ENCODE measurements at places on chromosomes 1 and 21.

- DNase-seq: no peak
These were observed 219.5 kb downstream of the ZP4 start for GRCh38 chr1:237671262-237671661.

DNA sequence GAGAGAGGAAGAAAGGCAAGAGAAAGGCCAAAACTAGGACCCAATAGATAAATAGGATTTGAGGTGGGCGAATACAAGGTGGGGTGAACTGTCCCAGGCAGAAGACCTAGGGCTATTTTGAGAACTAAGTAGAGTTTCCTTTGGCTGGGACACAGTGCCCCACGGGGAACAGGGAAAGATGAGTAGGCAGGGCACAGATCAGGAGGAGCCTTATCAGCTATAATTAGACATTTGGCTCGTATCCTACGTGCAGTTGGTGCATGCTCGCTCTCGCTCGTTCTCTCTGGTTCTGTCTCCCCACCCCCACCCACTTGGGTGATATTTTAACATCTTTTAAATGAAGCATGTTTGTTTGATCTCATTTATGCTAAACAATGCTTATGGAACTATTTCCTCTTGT, 235.0 kb upstream of the JUN start:
- no peak for DNase-seq

DNA sequence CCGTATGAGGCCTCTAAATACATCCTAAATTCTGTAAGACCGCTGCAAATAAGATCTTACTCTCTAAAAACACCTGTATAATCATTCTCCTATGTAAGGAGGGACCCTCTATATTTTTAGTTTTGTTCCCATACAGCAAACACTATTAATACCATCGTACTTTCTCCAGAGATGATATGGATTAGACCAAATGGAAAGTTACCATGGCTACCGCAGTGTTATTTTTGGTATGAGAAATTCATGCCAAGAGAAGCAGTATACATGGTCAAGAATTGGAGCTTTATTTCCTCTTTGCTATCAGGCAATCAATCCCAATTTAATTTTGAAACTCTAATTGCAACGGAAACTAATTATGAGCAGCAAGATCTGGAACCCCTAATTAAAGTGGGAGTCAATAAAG, 70.0 kb downstream of the BCAR3 start:
- no peak for DNase-seq

DNA sequence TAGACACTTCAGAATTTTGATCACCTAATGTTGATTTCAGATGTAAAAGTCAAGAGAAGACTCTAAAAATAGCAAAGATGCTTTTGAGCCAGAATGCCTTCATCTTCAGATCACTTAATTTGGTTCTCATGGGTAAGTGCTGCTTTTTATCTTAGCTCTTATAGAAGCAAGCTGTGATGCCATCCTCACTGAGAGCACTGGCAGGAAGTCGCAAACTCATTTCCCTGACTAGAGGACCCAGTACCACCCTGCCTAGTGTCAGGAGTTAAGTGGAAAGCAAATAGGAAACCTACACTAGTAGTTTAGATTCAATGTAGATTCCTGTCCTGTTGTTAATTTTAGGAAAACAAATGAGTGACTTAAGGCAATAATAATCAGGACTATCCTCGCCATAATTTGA, 12.1 kb downstream of the IFNAR2 start:
- DNase-seq: no peak

DNA sequence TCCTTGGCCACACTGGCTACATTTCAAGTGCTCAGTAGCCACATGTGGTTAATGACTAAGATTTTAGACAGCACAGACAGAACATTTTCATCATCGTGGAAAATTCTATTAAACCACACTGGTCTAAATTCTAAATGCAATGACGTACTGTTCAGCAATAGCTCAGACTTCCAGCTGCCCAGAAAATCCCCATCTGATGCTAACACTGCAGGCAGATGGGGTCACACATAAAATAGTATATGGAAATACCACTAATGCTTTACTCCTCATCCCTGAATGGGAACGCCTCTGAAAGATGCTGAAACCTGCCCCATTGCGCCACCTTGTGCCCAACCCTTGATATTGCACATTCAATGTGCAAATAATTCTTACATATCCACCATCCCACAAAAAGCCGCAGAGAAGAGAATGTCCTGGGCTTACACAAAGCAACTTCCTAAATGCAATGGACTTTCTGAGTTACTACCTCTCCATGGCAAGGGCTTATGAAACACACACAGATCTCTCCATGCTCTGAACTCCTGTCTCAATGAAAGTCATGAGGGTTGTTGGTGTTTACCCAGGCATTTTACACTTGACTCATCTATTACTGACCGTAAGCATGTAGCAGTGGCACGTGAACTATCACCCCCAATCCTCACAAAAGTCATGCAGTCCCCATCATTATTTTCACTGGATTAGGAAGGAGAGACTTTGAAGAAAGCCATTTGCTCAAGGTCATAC, 20.3 kb upstream of the SLC5A9 start:
- DNase-seq: peak; percentile 33

DNA sequence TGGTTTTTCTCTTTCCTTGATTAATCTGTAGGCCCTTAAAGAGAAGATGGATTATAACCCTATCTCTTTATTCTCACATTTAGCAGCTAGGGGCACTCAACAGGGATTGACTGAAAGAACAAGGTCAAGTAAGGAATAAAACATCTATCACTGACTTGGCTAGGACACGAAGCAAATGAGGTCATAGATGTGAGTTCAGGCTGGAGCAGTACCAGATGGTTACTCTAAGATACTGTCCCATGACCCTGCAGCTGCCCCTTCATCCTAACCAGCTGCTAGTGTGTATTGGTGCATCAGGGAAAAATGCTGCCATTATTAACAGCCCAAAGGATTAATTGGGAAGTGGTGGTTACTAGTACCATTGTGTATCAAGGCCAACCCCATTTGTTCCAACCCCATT, 221.9 kb downstream of the CTH start:
- DNase-seq: no peak

DNA sequence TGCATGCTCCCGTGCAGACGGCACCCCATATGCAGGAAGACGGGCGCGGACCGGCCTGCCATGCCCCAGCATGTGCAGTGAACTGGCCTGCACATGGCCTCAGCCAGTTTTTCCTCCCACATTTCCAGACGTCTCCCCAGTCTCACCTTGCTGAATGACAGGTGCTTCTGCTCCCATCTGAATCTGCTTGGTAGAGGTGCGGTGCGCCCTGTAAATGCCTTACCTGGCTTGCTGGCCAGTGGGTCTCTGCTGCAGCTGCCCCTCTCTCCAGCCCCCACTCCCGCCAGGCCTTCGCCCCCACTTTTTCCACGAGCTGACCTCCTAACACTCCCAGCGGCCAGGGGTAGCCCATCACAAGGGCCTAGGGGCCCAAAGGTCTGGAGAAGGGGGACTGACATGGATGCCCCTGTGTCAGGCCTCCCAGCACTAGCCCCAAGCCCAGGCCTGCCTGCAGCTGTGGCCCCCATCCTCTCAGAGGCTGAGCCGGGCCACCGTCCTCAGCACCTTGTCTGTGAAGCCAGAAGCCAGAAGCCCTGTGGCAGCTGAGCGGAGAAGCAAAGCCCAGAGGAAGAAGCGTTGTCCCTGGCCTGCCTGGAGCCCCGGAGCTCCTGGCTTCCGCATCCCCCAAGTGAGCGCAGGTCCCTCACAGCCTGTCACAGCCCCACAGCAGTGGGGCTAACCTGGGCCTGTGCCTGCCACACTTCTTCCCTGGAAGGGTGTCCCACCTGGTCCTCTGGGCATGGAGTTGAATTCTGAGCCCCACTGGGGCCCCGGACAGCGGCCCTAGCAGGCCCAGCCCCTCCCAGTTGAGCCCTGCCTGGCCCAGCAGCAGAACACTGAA, 3.7 kb upstream of the SLC19A1 start:
- no peak for DNase-seq

GRCh38 chr1:5707566-5708345, 284.5 kb downstream of the NPHP4 start:
- DNase-seq: no peak

DNA sequence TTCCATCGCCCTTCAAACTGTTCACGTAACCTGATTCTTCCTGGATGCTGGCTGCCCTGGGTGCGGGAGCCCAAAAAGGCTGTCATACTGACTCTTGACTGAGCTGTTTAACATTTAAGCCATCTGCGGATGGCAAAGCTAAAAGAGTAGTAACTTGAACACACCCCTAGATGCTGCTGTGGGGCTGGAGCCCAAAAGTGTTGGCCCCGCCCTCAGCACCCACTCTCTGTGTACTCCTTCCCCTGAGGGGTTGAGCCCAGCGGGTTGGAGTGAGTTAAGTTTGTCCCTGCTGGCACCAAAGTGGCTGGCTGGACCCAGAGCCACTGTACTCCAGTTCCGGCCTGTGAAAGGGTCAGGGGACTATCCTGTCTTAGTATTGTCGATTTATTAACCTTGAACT, 640.6 kb downstream of the PTPRU start:
- no peak for DNase-seq

- DNase-seq: no peak
These were observed 88.4 kb downstream of the GTF2B start for GRCh38 chr1:88802950-88803349.

DNA sequence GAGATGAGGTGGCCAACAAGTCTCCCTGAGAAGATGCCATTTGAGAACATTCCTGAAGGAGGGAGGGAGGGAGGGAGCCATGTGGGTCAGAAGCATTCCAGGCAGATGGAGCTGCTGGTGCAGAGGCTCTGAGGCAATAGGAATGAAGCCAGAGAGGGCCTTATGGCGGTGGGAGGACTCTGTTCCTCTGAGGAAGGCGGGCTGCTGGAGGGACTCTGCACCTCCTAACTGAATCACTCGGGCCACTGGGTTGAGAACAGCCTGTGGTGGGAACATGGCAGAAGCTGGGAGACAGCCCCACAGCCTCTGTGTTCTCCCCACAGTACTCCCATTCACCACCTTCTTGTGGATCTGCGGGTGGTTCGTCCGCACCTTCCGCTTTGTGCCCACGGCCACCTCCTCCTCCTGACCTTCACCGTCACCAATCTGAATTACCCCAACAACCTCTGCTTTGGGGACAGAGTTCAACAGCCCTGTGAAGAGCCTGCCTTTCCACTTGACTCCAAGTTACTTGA, 2.4 kb upstream of the TMEM125 start:
- no peak for DNase-seq

- DNase-seq: no peak
These were observed 9.5 kb upstream of the DUSP10 start for GRCh38 chr1:221751226-221751887.

- no peak for DNase-seq
These were observed 206.8 kb downstream of the SLC45A1 start for GRCh38 chr1:8524627-8525157.

GRCh38 chr21:32921632-32922230, 104.0 kb upstream of the OLIG2 start:
- peak; percentile 21 for DNase-seq

- DNase-seq: no peak
These were observed 318.6 kb downstream of the NFIA start for GRCh38 chr1:61400997-61401396.

GRCh38 chr1:165287329-165287728, 69.2 kb downstream of the LMX1A start:
- no peak for DNase-seq

GRCh38 chr1:162901243-162901642, 40.3 kb upstream of the CCDC190 start:
- no peak for DNase-seq

DNA sequence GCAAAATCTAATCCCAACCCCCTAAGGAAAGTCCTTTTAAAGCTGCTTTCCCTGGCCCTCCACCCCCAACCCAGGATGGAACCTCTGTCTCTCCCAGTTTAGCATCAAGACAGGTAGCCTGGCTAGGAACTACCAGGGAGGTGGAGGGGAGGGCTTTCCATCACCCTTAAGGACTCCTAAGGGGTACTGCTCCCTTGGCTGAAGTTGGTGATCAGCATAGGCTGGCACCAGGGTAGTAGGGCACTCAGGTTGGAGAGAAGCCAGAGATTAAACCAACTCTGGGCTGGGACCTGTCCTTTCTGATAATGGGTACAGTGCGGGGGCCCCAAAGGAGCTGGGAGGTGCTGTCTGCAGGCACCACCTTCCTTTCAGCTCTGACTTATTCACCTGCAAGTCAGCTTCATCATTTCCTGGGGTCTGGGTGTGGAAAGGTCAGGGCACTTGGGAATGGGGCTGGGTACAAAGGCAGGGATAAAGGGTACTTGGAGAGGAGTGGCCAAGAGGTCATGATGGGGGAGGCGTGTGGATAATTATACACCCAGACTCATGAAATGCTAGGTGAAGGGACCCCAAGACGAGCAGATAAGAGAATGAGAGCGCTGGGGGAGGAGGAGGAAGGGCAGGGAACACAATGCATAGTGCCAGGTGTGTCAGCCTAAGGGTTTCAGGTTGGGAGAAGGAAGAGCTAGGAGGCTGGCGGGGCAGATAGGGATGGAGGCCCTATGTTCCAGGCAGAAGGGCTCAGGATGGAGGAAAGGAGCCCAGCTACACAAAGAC, 1.2 kb downstream of the ARHGEF2 start:
- DNase-seq: no peak

DNA sequence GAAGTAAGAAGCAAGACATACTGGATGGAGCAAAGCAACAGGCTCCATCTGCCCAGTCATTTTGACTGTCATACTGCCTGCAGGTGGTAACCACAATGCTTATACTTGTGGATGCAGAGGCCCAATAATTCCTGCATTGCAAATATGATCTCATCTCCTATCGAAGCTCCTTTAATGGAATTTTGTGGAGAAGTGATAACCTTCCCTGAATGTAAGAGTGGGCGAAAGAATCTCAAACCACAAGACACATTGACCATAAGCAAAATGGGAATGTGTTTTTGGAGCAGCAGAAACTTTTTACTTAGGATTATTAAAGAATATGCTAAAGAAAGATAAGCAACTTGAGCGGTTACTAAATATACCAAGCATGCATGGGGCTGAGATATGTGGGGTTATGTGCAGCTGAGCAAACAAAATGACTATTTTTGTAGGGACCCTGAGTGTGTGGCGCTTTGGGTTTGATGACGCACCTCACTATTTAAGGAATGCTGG, 77.4 kb upstream of the BACH1 start:
- DNase-seq: no peak

GRCh38 chr1:237891979-237892378, 1.3 kb upstream of the ZP4 start:
- no peak for DNase-seq

GRCh38 chr1:59186656-59187055, 110.2 kb upstream of the FGGY start:
- DNase-seq: no peak

DNA sequence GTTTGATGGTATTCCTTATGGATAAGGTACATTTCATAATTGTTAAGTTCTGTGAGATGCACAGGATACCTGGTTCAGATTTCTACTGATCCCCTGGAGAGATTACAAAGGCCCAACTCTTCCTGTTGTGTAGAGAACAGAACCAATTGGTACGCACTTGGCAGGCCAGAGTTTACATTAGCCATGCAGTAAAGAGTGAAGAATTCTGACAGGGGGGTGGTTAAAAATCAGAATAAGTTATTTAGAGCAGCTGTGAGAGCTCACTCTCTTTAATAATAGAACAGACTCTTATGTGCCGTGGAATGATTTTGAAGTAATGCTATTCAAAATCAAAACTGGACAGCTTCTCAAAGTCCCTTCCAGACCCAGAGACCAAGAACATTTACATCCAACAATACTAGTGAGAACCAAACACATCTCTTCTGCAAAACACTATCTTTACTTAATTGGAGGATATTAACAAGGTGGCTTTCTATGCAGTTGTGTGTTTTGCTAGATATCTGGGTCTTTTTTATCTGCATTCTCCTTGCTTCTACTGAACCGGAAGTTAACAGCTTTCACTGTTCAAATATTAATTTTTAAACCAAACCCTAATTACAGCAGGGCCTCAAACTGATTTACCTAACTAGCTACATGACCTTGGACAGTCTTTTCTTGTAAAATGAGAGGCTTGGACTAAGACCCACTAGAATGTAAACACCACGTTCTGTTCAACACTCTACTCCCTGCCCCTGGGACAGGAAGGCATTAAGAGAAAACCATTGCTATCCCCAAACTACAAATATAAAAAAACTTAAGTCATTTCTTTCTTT, 4.0 kb downstream of the USP24 start:
- no peak for DNase-seq

Measured in activated CD4-positive, alpha-beta T cell treated with anti-CD3 and anti-CD28 coated beads for 24 hours (primary cell).